ENCODE measurements at places on chromosomes 4 and X. TPM values are rescaled to one million over a fixed set of nuclear protein-coding genes. Genes with fewer than 3 reads are reported as not detected.

GRCh38 chr4:71257761-71258160, 81.1 kb upstream of the SLC4A4 start:
- DNase-seq: no peak

- no peak for DNase-seq
These were observed 373.1 kb upstream of the HS3ST1 start for GRCh38 chr4:11801466-11802446.

DNA sequence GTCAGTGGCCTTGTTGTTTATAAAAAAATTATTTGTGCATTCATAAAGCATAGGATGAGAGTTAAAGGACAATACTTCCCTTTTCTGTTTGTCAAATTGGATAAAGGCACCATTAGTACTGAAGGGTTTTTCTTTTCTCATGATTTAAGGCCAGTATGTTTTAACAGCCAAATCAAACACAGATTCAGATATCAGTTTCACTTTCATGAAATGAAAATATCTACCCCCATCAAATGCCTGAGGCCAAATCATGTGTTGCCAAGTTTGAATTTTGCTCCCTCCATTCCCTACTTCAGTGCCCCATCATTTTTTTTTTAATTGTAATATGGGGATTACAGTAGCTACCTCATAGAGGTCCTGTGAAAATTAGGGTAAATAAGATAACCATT, 745.9 kb downstream of the RPA4 start:
- no peak for DNase-seq

Gene DRP2
- total RNA-seq: not detected

Gene HS3ST1
- not detected for total RNA-seq

DNA sequence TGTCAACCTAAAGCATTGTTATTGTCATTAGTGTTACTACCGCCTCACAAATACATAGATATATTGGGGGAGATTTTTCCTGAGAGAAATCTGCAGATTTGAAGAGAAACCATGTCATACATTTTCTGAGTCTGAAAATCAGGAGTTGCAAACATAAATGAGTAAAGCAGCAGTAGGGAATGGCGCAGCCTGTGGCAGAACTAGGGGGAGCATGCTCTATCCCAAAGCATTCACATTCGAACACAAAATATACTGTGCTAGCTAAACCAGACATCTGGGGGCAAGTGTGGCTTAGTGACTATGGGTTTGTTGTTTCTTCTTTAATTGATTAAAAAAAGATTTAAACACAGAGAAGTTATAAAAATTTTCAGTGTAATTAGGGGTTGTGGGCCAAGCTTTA, 83.2 kb downstream of the CPE start:
- no peak for DNase-seq

- no peak for DNase-seq
These were observed 45.5 kb downstream of the ETNPPL start for GRCh38 chr4:108717386-108717785.

DNA sequence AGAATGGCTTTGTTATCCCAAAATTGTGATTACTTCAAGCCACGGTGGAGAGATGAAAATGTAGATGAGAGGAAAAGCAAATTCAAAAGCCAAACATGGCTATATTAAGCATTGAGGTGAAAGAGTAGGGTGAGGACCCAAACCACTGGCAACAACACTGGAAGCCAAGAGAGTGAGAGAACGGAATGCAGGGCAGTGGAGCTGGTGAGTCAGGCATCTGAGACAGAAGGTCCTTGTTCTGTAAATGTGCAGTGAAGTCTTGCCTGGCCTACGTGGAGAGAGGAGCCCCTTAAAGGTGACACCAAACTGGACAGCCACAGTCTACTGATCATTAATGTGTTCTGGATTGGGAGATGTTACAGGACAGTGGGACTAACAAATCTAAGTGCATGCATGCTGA, 22.8 kb upstream of the SEC24B start:
- no peak for DNase-seq

DNA sequence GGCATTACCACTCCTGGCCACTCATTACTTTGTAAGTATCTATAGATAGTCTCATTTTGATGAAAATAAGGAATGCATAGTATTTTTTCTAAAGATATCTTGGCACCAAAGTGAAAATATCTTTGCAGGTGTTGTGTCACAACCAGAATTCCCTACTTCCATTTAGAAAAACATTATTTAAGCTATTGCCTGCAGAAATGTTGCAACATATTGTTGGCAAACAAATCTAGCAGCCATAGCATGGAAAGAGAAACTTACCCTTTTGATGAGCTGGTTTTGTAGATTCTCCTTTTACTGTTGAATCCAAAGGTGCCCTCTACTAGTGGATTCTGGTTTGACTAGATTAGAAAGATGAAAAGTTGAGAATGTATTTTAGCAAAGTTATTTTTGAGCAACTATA, 138.8 kb downstream of the AREG start:
- no peak for DNase-seq

- DNase-seq: no peak
These were observed 619 bp upstream of the MPC1L start for GRCh38 chrX:40622479-40623138.

DNA sequence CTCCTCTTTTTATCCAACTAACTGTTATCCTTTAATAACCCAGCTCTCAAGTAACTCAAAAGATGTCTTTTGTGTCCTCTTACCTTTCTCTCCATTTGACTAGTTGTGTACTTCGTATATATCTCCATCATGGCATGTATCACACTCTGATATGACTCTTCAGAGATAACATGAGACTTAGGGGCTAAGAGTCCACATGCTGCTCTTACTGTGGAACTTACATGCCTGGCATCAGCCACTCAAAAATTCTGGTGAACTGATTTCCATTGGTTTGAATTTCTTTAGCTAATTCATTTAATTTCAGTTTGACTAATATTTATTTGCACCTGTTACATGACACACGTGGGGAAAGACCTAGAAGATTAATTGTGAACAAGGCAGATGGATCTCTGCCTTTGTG, 317.3 kb downstream of the HS3ST1 start:
- DNase-seq: no peak

GRCh38 chr4:15400981-15401671, 26.7 kb upstream of the C1QTNF7 start:
- no peak for DNase-seq

Gene USP17L30
- total RNA-seq: not detected

DNA sequence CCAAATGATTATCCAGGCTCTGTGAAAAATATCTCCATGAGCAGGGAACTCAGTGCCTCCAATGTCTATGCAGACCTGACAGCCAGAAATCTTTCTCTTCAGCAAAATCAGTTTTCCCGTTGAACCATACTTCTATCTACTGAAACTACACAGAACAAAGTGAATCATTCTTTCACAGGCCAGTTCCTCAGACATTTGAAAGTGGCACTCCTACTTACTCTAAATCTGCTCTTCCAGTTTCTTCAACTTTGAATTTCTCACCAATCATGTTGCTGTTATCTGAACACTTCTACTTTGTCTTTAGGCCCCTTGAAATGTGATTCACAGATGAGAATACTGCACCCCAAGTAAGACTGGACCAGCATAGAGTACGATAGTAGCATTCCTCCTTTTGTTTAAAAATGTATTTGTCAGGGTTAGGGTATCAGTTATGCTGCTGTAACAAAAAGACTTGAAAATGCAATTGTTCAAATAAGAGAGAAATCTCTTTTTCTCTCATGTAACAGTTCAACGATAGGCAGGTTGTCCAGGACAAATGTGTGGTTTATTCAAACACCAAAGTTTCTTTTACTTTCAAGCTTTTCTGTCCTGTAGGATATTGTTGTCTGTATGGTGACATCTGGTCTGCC, 210.6 kb upstream of the KLF3 start:
- no peak for DNase-seq

Gene RHOXF2B
- not detected for total RNA-seq

Gene GLRA3
- not detected for total RNA-seq

Gene ZXDA
- total RNA-seq: 3.7 TPM

Gene PRR32
- not detected for total RNA-seq

Gene CT45A10
- total RNA-seq: not detected

DNA sequence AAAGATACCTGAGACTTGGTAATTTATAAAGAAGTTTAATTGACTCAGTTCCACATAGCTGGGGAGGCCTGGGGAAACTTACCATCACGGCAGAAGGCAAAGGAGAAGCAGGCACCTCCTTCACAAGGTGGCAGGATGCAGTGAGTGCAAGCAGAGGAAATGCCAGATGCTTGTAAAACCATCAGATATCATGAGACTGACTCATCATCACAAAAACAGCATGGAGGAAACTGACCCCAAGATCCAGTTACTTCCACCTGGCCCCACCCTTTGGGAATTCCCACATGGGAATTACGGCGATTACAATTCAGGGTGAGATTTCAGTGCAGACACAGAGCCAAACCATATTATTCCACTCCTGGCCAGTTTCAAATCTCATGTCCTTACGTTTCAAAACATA, 514.7 kb upstream of the SPANXN1 start:
- no peak for DNase-seq

Gene NRK
- not detected for total RNA-seq

Gene DDX53
- total RNA-seq: not detected

Gene SLITRK2
- total RNA-seq: not detected

DNA sequence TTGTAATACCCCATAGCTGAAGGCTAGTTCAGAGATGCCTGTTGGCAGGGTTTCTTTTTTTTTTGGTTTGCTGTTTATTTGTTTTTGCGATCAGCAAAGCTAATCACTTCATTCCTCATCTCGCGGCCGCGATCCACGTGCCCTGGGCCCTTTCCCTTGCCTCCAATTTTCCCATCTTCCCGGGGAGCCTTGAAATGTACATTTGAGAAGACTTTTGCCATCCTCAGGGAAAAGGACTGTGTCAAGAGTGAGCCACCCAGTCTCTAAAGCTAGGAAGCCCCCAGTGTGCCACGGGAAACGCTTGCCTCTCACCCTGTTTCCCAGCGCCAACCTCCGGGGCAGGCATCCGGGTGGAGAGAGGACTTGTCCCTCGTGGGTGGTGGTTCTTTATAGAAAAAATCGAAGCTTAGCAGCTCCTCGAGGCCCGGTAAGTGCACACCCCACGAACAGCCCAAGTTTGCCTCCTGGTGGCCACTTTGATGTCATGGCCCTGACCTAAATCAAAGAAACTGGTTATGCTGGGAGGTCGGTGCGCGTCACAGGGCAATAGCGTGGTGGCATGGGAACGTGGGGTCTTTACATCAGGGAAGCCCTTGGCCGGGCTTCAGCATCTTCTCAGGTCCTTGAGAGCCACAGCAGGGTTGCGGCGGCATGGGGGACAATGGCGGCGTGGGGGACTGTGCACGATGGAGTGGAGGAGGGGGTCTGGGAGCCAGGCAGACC, 42.0 kb downstream of the MAP7D3 start:
- peak; percentile 60 for DNase-seq

- no peak for DNase-seq
These were observed 110.2 kb downstream of the PDE5A start for GRCh38 chr4:119518230-119518892.

Gene HAND2
- total RNA-seq: 0.41 TPM

Gene KLB
- total RNA-seq: not detected

- peak; percentile 34 for DNase-seq
These were observed 247.6 kb downstream of the DCLK2 start for GRCh38 chr4:150325872-150326271.

Gene ZDHHC15
- 0.06 TPM for total RNA-seq

Measured in G401 (cell line).